ENCODE measurements at places on chromosomes 3 and 15.

DNA sequence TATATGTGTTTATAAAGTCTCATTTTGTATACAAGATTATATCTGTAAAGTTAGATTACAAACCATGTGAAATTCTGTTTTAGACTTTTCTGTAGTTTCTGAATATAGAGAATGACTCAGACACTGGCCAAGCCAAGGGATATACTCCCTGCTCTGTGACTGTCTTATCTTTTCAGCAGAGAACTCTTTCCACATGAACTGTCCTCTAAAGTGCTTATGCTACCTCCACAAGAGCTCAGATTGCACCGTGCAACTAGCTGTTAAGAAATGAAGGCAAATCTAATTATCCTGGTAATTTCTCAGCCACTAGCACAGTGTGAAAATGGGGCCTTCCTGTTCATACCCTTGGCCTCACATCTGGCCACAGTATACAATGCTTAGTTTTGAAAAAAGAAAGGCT, 44.3 kb upstream of the CPNE4 start:
- no peak for DNase-seq

DNA sequence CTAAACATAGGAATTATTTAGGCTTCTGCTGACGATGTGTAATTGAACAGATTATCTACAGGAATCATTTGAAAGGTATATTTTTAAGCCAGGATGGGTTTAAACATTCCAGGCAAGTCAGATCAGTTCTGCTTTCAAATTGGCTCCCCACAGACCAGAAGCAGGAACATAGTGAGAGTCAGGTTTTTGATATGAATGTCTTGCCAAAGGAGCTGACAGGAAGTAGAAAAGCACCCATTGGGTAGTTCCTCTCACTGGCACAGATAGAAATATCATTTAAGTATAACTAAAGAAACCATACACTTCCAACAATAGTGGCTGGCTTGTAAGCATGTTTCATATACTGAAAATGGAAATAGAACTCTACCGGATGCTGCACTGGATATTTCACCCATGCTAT, 95.2 kb downstream of the CLDN1 start:
- DNase-seq, result no peak

- DNase-seq, result no peak
Observed at GRCh38 chr3:13709706-13710105, 160.8 kb downstream of the FBLN2 start.

DNA sequence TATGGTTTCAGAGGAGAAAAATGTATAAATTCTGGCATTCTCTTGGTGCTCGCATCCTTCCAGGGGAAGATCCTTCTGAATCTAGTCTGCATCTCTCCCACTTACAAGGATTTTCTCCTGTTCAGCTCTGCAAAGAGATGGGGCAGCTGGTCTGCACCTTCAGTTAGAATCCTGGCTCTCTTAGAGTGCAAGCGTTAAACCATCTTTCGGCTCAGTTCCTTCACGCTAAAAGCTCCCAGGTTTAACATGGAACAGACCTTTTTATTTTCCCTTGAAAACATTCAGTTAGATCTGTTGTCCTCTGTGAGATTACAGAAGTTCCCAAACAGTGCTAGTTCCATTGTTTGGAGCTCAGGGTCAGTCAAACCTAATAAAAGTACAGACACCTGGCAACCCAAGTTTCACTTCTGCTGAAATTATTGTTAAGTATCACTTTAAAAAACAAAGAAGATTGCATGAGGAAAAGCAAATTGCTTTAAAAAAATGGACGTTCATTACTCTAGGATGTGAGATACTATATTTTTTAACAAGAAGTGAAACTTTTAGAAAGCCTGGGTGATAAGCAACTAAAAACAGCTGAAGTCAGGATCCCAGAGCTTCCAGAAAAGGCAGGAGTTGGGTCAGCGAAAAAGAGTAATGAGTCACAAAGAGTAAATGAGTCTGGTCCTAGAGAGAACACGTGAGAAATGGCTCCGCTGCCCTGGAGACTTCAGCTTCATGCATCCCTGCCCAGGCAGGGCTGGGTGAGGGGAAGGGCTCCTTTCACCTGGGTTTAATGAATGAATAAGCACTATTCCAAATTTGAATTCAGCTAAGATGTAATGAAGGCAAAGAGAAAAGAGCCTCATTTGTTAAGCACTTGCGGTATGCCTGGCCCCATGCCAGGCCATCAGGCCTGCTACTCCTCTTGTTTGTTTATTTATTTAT, 63.3 kb downstream of the ABTB1 start:
- DNase-seq, result peak; percentile 73

GRCh38 chr3:13011573-13012220, 61.5 kb downstream of the IQSEC1 start:
- DNase-seq, result peak; percentile 22

DNA sequence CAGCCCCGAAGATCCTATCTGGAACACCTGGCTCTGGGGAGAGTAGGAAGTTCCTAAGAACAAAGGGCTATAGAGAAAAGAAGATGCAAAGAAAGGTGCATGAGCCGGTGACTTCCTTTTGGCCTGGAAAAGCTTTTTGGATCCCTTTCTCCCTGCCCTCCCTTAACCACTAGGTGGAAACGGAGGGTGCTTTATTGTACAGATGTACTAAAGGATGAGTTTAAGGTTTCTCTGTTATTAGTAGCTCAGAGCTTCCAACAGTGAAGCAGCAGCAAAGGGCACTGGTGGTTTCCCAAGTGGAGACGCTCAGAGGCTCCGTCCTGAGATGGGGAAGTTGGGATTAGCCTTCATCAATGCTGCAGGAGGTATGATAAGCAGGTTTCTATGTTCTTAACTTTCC, 5.9 kb upstream of the ADGRG7 start:
- DNase-seq, result peak; percentile 58

GRCh38 chr15:90729261-90729660, 12.1 kb downstream of the BLM start:
- DNase-seq, result no peak

DNA sequence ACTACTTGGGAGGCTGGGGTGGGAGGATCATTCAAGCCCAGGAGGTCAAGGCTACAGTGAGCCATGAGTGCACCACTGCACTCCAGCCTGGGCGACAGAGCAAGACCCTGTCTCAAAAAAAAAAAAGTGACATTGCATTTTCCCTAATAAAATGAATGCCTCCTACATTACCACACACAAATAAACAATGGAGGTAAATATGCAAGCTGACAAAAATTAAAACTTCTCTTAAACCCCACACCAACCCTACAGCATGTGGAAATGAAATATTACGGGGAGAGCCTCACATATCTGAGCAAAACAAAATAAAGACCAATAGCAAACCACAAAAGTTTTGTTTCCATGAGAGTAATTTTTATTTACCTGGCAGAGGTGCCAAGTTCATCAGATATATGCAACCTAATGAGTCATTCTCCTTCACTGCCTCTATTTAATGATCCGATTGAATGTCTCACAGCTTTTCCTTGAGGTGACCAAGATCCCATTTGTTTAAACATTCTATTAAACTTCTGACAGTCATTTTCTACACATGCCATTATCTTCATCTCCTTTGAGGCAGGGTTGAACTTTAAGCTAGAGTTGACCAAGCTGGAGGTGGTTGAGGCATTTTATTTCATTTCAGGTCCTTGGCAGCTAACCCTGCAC, 9.4 kb upstream of the CAV3 start:
- peak; percentile 72 for DNase-seq
